Activated CD8-positive, alpha-beta T cell treated with anti-CD3 and anti-CD28 coated beads, Interleukin-2, amount 10 ng/mL, durations not matched to agents 7 days and 5 days (primary cell): ENCODE measurements at places on chromosomes 16 and 17. TPM values are rescaled to one million over a fixed set of nuclear protein-coding genes. Genes with fewer than 3 reads are reported as not detected.
A peak's percentile ranks its signal among the peaks of the same experiment; 100 is the strongest.

DNA sequence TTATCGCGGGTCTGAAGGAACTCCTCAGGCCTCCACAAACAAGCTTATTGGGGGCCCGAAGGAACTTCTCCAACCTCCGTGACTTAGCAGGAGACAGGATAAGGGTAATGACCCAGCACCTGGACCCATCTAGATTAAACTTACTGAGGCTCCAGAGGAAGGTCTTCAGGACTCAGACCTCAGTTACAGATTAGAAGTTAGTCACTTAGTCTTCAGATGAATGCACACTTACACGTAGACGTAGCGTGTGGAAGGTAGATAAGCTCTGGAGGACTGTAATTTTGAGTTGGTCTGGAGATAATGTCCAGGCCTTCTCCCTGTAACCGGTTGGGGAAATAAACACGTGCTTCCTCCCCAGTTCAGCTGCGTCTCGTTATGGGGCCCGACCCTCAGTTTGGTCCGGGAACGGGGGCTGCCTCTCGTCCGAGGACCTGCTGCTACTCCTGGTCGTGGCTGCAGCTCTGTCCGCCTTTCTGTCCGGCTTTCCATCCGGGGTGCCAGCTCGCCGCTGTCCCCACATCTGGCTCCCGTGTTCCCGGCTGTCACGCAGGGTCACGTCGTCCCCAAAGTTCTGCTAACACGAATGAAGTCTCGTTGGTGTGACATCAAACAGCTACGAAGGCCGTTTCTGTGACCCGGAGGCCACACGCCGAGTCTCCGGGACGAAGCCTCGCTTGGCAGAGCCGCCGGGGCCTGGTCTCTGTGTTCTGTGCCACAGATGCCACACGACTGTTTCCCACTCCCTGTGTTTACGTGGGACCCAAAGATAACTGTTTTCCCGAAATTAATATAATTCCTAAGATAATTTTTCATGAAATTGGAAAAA, 11.8 kb upstream of the SECTM1 start:
- H3K27ac ChIP-seq, result no peak overlapping the region
- no peak for DNase-seq

DNA sequence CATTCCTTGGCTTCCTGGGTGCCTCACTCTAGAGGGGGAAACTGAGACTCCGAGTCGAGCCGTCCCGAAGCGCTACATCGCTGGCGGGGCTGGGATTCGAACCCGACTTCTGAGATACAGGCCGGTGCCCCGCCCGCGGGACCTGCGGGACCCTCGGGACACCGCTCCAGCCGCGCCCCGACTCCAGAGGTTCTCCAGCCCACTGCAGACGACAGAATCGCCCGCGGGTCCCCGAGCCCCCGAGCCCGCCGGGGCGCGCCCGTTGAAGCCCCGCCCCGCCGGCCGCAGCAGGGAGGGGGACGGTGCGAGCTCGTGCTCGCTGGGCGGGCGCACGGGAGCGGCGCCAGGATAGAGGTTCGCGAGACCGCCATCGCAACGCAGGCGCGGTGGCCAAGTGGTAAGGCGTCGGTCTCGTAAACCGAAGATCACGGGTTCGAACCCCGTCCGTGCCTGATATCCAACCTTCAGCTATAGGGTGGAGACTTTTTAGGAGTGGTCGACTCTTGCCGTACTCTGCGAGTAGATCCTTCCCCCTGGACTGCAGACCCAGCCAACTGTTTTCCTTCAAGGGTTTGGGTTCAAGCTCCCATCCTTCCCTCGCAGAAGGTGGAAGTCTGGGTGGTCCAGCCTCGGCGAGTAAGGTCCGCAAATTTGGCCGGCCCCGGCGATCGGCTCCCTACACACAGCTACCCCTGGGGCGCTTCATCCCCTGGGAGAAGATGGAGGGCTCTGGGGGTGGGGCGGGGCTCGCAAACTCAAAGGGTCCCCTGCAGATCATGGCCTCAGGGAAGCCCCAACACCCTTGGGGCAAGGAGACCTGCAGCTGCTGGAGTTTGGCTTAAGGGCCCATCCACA, 214.6 kb downstream of the MRTFB start:
- H3K27me3 ChIP-seq, result no peaks in the 10 kb centered on the region
- H3K27ac ChIP-seq, result peak overlapping the region; percentile 84
- peaks cover 3% of the 10 kb centered on the region for H3K36me3 ChIP-seq
- peaks cover 16% of the 10 kb centered on the region for H3K4me1 ChIP-seq

Gene TMEM204
- 35.6 TPM for total RNA-seq

Gene VWA3A
- not detected for total RNA-seq

DNA sequence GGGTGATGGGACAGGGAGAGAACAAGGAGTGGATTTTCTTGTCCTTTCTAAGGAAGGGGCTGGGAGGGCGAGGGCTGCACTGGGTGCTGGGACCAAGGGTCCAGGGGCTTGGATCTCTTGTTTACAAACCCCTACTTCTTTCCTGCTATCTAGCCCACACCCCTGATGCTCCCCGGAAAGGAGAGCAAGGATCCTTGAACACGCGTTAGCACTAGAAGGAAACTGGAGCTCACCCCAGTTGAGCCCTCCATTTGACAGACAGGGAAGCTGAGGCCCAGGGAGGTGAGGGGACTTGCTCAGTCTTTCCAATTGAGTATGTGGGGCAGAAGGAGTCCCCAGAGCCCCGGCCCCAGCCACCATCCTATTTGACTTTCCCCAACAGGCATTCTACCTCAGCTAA, 4.6 kb upstream of the ITGAE start:
- no peak for DNase-seq
- H3K4me1 ChIP-seq, result peaks cover 44% of the 10 kb centered on the region
- H3K4me3 ChIP-seq, result no peak overlapping the region
- peaks cover 31% of the 10 kb centered on the region for H3K36me3 ChIP-seq
- H3K27me3 ChIP-seq, result no peaks in the 10 kb centered on the region
- H3K27ac ChIP-seq, result no peak overlapping the region

DNA sequence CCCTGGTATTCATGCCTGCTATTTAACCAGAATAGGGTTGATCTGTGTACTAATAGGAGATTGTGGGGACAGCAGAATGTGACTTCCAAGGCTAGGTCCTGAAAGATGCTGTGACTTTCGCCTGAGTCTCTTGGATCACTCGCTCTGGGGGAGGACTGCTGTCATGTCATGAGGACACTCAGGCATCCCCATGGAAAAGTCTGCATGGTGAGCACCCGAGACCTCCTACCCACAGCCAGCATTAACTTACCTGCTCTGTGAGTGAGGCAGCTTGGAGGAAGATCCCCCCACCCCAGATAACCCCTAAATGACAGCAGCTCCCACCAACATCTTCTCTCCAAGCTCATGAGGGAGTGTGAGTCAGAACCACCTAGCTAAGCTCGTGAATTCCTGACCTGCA, 30.3 kb upstream of the C16orf78 start:
- H3K27me3 ChIP-seq, result no peaks in the 10 kb centered on the region
- no peak for DNase-seq
- no peak overlapping the region for H3K27ac ChIP-seq
- no peaks in the 10 kb centered on the region for H3K4me1 ChIP-seq

DNA sequence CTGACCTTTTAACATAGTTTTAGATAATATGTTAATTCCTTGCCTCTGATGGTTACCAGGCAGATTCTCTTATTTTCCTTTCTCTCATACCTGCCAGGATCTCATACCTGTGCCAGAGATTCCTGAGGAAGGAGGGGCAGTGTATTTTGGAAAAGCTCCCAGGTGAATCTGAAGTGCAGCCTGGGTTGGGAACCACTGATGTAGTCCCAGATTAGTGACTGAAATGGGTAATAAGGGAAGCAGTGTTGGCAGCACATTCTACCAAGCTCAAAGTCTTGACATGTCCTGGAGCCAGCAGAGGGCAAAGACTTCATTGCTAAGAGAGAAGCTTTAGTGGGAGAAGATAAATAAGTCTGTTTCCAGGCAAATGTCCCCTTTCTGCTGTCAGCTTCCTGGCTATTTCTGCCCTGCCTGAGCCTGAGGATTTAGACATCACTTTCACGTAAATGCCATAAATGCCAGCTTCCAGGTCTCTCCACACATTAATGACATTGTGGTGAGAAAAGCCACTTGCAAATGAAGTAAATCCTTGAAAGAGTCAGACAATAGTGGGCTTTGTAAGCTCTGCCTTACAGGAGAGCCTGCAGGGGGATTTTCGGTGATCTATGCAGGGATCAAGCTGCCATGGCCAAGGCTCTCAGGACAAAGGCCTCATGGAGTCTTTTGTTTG, 40.9 kb upstream of the C16orf78 start:
- H3K4me1 ChIP-seq, result no peaks in the 10 kb centered on the region
- no peak for DNase-seq
- no peaks in the 10 kb centered on the region for H3K27me3 ChIP-seq
- no peaks in the 10 kb centered on the region for H3K36me3 ChIP-seq

Gene HOXB4
- total RNA-seq, result 5.7 TPM

Gene HSPB9
- 0.16 TPM for total RNA-seq

GRCh38 chr17:58370309-58370708, 18.3 kb upstream of the SUPT4H1 start:
- peaks cover 2% of the 10 kb centered on the region for H3K36me3 ChIP-seq
- no peak for DNase-seq
- no peaks in the 10 kb centered on the region for H3K27me3 ChIP-seq
- no peak overlapping the region for H3K4me3 ChIP-seq

- H3K27me3 ChIP-seq, result no peaks in the 10 kb centered on the region
- peaks cover 16% of the 10 kb centered on the region for H3K36me3 ChIP-seq
- no peak overlapping the region for H3K4me3 ChIP-seq
- H3K27ac ChIP-seq, result no peak overlapping the region
- DNase-seq, result no peak
- H3K4me1 ChIP-seq, result no peaks in the 10 kb centered on the region
Observed at GRCh38 chr16:24208710-24209109, 47.4 kb upstream of the CACNG3 start.

Gene SOX15
- total RNA-seq, result 0.34 TPM

DNA sequence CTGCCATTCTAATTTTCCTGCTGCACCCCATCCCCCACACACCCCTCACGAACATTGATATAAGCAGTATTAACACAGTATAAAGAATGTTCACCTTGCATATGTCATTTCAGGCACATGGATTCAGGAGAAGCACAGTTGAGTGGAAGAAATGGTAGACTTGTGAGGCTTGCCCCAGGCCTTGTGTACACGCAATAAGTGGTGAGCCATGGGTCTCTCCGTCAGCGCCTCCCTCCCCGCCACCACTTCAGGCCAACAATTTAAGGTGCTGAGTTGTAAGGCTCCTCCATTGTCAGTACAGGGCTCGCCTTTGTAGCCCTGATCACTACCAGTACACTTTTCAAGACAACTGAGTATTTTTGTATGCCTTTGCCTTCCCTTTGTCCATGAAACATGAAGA, 12.2 kb upstream of the CLEC18C start:
- no peak for DNase-seq
- peaks cover 20% of the 10 kb centered on the region for H3K36me3 ChIP-seq
- no peak overlapping the region for H3K27ac ChIP-seq
- H3K4me1 ChIP-seq, result no peaks in the 10 kb centered on the region
- H3K4me3 ChIP-seq, result no peak overlapping the region

DNA sequence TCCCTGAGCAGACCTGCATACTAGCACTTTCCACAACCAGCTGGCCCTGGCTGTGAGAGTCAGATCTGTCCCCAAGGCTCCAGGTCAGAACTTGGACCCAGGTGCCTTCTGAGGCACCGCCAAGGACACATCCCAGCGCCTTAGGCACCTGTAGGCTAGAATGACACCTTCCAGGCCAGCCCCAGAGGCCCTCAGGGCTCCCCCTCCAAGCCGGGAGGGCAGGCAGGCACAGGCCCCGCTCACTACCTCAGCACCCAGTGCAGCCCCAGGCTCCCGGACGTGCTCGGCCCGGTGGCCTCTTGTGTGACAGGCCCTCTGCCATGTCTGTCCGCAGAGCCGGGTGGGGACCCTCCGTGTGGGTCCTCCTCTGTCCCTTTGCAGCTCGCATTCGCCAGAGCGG, 56.3 kb upstream of the CMIP start:
- no peak overlapping the region for H3K4me3 ChIP-seq
- H3K27ac ChIP-seq, result no peak overlapping the region
- H3K4me1 ChIP-seq, result peaks cover under 1% of the 10 kb centered on the region

DNA sequence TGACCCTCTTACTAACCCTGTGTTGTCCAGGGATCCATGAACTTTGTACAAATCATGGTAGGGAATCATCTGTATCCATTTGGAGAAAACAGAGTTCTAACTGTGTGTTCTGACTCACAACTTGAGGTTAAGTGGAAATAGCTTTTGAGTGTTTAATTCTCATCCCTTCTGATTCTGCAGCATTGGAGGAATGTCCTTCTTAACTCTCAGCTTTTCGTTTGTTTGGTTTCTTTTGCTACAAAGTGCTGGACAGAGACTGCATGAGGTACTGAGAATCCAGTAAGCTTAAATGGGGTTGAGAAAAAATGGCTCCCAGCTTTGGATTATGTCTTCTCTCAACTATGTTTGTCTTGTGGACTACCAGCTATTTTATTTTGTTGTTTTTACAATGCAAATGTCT, 352.1 kb upstream of the KIF2B start:
- DNase-seq, result no peak
- no peaks in the 10 kb centered on the region for H3K4me1 ChIP-seq
- H3K4me3 ChIP-seq, result no peak overlapping the region
- no peak overlapping the region for H3K27ac ChIP-seq
- no peaks in the 10 kb centered on the region for H3K36me3 ChIP-seq

- no peaks in the 10 kb centered on the region for H3K36me3 ChIP-seq
- H3K4me1 ChIP-seq, result peaks cover 47% of the 10 kb centered on the region
- H3K4me3 ChIP-seq, result peak overlapping the region; percentile 82
- H3K27me3 ChIP-seq, result peaks cover 61% of the 10 kb centered on the region
- DNase-seq, result no peak
Observed at GRCh38 chr17:7715936-7716886, 1.3 kb upstream of the DNAH2 start.

Gene ZG16
- not detected for total RNA-seq

Gene CCDC47
- 61.1 TPM for total RNA-seq

DNA sequence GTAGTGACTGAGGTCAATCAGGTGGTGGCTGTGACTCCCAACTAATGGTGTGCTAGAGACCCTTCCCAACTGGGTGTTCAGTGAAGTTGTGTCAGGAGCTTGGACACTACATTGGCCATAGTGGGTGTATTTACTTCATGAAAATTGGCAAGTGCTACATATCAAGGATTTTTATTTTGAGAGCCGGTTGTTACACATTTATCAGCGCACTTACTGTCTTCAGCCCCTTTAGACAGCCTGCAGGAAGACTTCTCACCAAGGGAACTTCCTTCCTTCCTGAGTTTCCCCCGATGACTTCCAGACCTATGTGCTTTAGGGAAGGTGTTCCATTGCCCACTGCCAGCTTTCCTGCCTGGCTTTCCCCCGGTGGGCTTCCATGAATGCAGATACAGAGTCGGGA, 261.2 kb downstream of the CBLN1 start:
- H3K27me3 ChIP-seq, result no peaks in the 10 kb centered on the region
- no peaks in the 10 kb centered on the region for H3K36me3 ChIP-seq
- no peak overlapping the region for H3K4me3 ChIP-seq
- H3K4me1 ChIP-seq, result no peaks in the 10 kb centered on the region
- no peak for DNase-seq
- H3K27ac ChIP-seq, result no peak overlapping the region

Gene HAPSTR1
- total RNA-seq, result 60.4 TPM

GRCh38 chr17:3723188-3723555, 531 bp upstream of the HASPIN start:
- peaks cover 67% of the 10 kb centered on the region for H3K36me3 ChIP-seq
- DNase-seq, result no peak
- peak overlapping the region; percentile 92 for H3K4me3 ChIP-seq
- H3K4me1 ChIP-seq, result peaks cover 65% of the 10 kb centered on the region

Gene KRT13
- not detected for total RNA-seq

Gene SPATA22
- not detected for total RNA-seq

GRCh38 chr16:760545-761343, at the start of gene MSLN:
MSLN (plus strand) TSS chr16:760734; CDS start chr16:762681, 1,947 bp downstream.
- peaks cover 5% of the 10 kb centered on the region for H3K4me1 ChIP-seq
- H3K27ac ChIP-seq, result no peak within 1 kb of the TSS
- H3K36me3 ChIP-seq, result no peaks in the 10 kb centered on the region
- H3K27me3 ChIP-seq, result peaks cover 4% of the 10 kb centered on the region
- no peak within 1 kb of the TSS for H3K4me3 ChIP-seq
- no peak for DNase-seq
